ENCODE measurements at places on chromosomes 2 and 18.

- no peak for DNase-seq
These were observed 69.7 kb downstream of the RNF144A start for GRCh38 chr2:6986912-6987361.

GRCh38 chr2:234863043-234863934 is 88.5 kb upstream of the SH3BP4 start:
- no peak for DNase-seq

DNA sequence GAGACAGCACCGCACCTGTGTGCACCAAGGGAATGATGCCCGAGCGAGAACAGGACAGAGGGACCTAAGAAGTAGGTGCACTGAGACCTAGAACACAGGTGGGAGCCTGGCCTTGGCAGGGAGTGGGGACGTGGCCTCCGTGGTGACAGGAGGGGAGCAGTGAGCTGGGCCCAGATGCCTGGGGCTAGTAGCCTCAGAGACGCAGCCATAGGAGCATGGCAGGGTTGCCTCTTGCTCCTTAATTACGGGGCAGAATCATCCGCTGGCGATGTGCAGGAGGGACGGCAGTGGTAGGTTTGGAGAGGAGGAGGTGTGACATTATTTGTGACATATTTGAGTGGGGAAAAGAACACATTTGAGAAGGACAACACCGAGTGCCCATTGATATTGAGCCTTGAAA is 57.0 kb upstream of the HPCAL1 start:
- no peak for DNase-seq

GRCh38 chr2:25414781-25415180 is 73.1 kb upstream of the DNMT3A start:
- DNase-seq, result no peak

GRCh38 chr2:158578703-158579330 is 122.1 kb downstream of the PKP4 start:
- peak; percentile 32 for DNase-seq

DNA sequence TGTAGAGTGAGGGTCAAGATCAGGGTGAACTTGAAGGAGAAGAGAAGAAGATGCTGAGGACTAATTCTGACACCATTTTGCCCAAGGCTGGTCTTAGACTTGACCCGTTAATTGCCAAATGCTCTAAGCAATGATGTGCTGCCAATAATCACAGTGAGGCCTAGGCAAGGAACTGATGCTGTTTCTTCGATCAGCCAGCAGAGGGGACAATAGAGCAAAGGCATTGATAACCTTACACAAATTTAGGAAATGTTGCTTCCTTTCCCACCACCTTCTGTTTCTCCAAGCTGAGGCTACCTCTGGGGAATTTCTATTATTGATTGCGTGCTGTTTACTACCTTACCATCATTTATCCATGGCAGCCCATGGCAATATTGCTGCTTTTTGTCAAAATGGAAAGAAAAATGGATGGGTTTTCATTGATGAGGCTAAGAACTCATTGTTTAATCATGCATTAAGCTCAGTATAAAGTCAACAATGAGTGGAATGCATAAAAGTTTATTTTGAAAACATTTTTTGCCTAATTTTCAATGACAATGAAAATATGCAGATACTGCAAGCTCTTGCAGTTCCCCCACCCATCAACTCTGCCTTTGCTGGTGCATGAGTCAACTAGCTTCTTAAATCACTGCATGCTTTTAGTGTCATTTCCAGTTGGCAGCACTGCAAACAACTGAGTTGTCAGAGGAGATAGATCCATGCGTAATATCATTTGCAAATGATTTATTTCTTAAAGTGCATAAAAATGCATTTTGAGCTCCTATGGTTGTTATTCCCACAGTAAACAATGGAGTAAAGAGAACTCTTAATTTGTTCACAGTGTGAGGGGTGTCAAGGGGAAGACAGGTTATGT is 116.4 kb upstream of the NYAP2 start:
- peak; percentile 37 for DNase-seq

- no peak for DNase-seq
These were observed 69.2 kb downstream of the PRELID3A start for GRCh38 chr18:12476955-12477354.

DNA sequence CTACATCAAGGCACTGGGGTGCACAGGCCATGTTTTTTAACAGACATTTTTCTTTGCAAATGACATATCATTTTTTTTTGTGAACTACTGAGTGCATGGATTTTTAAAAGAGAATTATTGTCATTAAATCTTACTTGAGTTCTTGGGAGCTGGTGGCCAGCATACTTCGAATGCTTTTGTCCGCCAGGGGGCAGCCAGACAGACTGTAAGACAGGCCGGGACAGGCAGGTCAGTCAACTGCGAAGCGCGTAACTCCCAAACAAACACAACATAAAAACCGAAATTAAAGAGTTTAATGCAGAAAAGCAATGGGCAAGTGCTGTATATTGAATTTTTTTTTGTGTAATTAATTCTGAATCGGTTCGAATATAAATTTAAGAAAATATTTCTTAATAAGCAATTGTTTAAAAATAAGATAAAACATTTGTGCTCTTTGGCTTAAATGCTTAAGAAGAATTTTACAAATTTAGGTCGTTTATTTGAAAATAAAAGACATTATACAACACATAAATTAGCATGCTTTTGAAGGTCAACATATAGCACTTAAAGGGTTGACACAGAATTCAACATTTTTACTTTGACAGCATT is 142.2 kb upstream of the PXDN start:
- DNase-seq, result peak; percentile 45

- no peak for DNase-seq
These were observed 62.5 kb downstream of the NEDD4L start for GRCh38 chr18:58106289-58107070.
